ENCODE measurements at places on chromosomes 13 and 19.

DNA sequence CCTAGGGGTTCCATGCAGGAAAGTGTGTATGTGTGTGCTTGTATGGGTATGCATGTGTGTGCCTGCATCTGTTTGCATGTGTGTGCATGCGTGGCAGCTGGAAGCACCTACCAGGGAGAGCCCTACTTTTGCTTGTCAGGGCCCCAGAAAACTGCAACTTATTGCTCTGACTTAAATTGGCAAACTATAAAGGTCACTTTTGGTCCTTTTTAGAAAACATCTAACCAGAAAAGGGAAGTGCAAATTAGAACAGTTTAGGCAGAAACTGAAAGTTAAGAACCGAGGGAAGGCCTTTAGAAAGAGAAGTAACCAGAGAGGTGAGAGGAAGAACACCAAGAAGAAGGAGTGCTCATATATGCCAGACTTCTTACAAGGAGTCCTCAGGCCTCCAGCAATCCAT is 32.5 kb downstream of the DLEU7 start:
- DNase-seq, result no peak

GRCh38 chr13:35927567-35928021 is 203.6 kb downstream of the DCLK1 start:
- DNase-seq, result peak; percentile 9

GRCh38 chr19:12806242-12807081 is at the start of gene RNASEH2A:
Gene RNASEH2A (plus strand): TSS chr19:12806584. CDS start chr19:12806674, 90 bp downstream.
- peak; percentile 96 for DNase-seq

DNA sequence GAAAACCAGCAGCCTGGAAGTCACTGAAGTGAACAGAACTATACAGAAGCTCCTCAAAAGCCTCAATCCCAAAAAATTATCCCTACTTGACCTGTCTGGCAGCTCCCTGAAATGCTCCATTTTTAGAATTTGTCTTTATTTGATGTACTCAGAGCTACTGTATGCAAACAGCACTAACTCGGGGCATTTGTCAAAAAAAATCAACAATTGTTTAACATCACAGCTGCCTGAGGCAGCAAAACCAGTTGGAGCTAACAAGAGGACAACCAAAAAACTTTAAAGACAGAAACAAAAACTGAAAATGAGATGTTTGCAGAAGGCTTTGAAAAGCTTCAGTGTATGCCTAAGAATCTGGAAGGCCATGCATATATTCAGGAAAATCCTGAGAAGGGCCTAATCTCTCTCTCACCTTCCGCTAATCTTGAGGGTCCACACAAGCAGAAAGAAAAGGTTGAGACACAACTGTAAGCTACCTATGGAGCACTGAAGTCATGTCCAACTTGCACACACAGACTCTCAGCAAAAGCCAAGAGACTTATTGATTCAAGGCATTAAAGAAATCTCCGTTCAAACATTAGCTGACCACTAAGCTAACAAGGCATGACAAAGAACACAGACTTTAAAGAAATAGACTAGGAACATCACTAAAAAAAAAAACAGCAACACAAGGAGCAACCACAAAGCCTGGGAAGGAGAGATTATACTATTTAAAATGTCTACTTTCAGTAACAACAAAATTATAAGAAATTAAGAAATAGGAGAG is 16.1 kb downstream of the VWA8 start:
- no peak for DNase-seq

DNA sequence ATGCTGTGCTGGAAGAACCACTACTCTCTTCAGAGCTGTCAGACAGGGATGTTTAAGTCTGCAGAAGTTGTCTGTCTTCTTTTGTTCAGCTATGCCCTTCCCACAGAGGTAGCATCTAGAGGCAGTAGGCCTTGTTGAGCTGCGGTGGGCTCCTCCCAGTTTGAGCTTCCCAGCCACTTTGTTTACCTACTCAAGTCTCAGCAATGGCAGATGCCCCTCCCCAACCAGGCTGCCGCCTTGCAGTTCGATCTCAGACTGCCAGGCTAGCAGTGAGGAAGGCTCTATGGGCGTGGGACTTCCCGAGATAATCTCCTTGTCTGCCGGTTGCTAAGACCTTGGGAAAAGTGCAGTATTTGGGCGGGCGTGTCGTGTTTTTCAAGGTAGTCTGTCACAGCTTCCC is 42.1 kb upstream of the UQCRFS1 start:
- no peak for DNase-seq

DNA sequence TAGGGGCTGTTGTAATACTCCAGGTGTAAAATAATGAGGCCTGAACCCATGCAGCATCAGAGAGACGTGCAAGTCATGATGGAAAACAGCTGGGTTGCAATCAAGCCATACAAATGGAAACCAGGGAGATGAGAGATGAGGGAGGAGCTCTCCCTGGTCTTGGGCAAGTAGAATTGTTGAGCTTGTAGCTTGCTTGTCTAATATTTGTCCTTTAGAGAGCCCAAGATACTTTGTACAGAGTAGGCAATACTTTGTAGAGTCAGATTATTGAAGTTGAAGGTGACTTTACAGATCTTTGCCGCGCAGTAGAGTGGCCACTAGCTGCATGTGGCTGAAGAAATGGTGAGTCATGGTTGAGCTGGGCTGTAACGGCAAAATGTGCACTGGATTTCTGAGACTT is 8.3 kb downstream of the ATP8A2 start:
- no peak for DNase-seq

GRCh38 chr13:76854894-76855293 is 31.3 kb downstream of the KCTD12 start:
- no peak for DNase-seq

- no peak for DNase-seq
Observed at GRCh38 chr19:1942934-1943555, 2.1 kb downstream of the CSNK1G2 start.

DNA sequence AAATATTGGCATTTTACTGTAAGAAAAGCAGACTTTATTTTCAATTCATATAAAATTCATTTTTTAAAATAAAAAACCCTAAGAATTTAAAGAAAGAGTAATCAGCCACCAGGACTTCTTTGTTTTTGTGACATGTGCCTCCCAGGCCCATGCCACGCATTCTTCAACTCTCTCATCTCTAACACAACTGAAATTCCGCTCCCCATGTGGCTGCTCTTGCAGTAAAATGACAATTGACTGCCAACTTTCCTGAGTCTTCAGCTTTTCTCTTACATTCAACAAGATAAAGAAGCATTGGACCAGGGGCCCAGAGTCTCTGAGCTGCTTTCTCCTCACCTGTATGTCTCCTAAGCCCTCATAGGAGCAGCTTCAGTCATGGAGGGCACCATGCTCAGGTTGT is 372.1 kb downstream of the UQCRFS1 start:
- DNase-seq, result no peak

DNA sequence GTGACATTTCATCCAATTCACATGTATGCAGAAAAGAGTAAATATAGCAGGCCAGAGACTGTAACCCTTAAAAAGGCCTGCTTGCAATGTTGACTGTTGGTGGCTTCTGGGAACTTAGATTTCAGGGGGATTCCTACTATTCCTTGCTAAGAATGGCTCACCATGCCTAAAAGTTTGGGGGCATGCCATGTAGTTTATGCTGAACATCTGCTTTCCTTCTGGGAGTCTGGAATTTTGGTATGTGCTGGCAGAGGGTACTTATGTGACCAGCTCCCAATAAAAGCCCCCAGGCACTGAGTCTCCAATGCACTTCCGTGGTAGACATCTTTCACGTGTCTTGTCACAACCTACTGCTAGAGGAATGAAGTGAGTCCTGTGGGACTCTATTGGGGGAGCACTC is 88.4 kb upstream of the PCDH8 start:
- DNase-seq, result no peak

- DNase-seq, result no peak
Observed at GRCh38 chr19:7911508-7912143, 3.0 kb upstream of the TGFBR3L start.

- no peak for DNase-seq
Observed at GRCh38 chr19:19068659-19069654, 5.2 kb downstream of the SLC25A42 start.

- no peak for DNase-seq
Observed at GRCh38 chr13:99310382-99311031, 3.3 kb upstream of the GPR183 start.

DNA sequence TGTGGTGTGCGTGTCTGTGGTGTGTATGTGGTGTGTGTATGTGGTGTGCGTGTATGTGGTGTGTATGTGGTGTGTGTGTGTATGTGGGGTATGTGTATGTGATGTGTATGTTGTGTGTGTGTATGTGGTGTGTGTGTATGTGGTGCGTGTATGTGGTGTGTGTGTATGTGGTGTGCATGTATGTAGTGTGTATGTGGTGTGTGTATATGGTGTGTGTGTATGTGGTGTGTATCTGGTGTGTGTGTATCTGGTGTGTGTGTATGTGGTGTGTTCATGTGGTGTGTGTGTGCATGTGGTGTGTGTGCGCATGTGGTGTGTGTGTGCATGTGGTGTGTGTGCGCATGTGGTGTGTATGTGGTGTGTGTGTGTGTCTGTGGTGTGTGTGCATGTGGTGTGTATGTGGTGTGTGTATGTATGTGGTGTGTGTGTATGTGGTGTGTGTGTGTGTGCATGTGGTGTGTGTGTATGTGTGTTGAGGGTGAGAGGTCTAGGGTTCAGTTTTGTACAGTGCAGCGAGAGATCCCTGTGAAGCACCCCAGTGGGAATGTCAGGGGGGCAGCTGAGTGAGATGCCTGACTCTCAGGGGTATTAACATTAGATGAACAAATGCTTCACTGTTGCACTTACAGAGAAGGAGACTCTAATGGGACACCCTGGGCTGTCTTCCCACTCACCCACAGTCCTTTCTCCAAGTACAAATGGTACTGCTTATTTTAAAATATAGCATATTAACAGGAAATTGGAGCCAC is 61.3 kb upstream of the MEDAG start:
- DNase-seq, result no peak

DNA sequence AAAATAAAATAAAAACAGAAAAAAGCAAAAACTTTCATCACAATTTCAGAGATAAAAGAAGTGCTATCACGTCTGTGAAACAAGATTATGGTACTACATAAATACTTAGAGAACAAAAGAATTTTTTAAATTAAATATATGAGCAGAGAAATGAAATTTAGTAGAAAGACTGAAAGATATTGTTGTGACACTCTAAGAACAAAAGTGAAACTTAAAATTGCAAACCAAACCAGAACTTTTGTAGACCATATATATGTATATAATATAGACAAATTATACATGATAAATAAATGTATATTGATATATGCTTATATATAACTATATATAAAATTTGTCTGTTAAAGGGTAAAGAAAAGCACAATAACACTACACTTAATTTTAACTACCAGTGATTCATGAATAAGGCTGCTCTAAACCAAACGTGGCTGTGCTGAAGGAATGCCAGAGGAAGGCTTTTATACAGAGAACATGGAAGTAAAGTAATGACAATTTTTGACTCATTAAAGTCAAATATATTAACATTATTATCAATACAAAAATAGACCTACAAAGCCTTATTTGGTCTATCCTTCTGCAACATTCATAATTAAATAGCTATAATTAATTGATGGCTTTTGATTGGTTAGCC is 1516.7 kb upstream of the PCDH20 start:
- no peak for DNase-seq

- DNase-seq, result peak; percentile 85
Observed at GRCh38 chr19:58581227-58582141, 8.3 kb upstream of the MZF1 start.

DNA sequence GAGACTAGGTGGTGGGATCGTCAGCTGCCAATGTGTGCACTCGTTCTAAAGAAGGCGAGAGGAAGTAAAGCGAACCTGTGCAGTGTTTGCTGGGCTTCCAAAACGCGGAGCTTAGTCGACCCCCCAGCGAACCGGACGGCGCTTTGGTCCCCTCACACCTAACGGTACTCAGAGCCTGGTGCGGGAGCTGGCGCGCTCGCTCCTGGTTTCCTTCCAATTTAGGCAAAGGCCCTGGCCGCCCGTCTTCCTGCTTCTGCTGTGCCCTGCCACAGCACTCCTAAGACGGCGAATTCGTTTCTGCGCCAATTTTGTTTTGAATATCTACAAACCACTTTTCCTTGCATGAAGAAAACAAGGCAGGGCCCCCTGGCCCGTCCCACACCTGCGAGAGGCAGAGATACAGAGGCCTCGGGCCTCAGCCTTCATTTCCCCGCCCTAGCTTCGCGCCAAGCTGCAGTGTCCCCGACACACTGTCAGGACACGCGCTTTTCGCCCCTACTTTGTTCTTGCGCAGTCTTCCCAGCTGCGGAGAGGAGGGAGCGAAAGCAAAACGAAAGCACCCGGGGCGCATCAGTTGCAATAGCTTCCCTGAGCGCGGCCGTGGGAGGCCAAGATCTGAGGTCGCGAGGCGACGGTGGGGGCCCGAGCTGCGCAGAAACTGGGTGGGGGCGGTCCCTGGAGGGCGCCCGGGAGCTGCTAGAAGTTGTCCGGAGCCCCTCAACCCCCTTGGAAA is 111.9 kb downstream of the KCNRG start:
- no peak for DNase-seq

- DNase-seq, result no peak
Observed at GRCh38 chr13:102587916-102588315, 8.9 kb upstream of the TPP2 start.

DNA sequence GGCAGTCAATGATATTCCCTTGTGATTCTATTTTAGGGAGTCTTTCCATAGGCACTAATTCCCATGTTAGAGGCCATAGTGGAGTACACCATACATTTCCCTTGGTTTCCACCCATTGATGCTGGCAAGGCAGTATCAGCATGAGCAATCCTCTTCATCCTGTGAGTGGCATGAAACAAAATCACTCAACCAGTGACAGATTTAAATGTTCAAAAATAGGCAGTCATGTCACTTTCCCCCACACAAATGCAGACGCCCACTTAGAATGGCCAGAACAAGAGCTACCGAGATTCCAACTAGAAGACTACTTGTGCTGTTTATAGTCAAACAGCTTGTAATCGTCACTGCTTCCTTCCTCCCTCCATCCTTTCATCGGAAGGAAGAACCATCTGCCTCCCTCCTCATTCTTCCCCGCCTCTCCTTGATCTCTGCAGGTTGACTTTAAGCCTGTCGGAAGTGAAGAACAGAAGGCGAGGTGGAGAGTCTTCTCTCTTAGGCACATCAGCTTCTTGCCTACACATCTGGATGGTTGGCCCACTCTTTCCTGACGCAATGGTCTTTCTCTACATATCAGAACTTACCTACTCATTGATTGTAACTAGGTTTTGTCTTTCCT is 22.6 kb downstream of the RASL11A start:
- no peak for DNase-seq

DNA sequence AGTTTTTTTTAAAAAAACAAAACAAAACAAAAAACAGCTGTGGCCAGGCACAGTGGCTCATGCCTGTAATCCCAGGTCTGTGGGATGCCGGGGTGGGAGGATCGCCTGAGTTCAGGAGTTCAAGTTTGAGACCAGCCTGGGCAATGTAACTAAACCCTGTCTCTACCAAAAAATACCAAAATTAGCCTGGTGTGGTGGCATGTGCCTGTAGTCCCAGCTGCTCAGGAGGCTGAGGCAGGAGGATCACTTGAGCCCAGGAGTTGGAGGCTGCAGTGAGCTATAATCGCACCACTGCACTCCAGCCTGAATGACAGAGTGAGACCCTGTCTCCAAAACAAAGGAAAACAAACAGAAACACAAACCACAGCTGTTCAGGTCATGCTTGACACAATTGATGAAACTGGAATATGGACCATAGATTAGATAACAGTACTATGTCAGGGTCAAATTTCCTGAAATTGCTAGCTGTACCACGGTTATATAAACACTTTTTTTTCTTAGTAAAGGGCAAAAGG is 6.9 kb upstream of the ANGPTL4 start:
- no peak for DNase-seq

All from HEK293T (cell line).